Hematopoietic multipotent progenitor cell (in vitro differentiated cells): ENCODE measurements at places on chromosomes 12 and 14.
A peak's percentile ranks its signal among the peaks of the same experiment; 100 is the strongest.

DNA sequence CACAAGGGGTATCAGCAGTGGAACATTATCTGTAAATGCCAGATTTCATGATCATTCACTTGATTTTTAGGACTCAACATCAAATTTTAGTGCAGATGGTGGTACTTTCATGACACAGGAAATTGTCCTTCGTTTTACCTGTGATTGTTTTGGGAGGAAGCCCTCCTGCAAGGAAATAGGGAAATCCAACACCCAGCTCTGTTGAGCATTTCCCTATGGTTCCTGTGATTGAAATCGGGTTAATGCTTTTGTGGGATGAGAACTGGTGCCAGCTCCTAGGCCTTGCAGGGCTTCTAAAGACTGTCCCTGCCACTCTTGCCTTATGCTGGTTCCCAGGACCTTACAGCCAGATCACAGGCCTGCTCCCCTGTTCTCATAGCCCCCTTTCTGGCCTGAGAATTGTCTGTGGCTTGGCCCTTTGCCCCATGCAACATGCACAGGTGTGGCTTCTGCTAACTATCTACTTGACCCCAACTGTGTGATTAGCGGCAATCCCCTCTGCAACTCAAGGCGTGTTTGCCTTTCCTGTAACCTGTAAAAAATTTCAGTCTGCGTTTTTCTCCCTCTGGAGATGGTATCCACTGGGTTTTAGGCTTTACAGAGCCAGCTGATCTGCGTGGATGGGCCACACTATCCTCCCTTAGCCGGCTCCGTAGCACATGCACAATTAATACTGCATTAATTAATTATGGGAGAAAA lies 112.5 kb downstream of the ETV6 start:
- no peak for DNase-seq

DNA sequence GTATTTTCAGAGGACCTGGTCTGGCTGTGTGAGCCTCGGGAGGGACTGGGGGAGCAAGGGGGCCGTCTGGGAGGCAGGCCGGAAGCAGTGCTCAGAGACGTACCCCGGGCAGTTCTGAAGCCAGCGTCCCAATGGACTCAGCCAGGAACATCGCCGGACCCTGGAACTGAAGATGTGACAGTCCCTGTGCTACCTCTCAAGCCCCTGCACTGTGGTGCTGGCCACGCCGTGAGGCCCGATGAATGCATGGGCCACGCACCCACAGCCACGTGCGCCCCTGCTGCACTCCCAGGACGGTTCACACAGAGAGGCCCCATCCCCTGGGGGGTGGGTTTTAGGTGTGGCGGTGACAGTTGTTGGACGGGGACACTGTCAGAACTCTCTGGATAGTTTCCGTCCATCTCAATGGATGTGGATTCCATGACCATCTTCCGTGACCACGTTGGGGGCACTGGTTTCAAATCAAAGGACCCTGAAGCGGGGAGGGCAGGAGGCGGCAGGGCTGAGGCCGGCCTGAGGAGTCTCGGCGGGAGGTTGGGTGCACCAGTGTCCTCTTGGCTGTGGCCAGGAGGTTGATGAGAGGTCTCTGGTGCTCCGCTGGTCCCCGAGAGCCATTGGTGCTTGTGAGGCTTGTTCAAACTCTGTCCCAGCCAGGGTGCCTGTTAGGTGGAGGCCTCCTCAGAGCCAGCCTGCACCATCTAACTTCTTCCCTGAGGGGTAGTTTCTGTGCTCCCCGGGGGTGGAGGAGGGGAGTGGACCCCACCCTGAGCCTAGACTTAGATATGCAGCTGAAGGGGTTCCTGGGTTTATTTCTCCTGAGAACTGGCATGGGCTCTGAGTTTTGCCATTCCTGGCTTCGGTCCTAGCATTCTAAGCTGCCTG lies 36.3 kb upstream of the TSPAN9 start:
- no peak for DNase-seq

DNA sequence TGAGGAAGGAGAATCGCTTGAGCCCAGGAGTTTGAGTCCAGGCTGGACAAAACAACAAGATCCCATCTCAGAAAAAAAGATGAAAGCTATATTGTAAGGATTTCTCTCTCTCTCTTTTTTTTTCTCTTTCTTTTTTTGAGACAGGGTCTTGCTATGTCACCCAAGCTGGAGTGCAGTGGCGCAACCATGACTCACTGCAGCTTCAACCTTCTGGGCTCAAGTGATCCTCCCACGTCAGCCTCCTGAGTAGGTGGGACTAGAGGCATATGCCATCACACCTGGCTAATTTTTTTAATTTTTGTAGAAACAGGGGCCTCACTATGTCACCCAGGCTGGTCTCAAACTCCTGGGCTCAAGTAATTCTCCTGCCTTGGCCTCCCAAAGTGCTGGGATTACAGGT lies 5.8 kb upstream of the MRPL42 start:
- DNase-seq, result no peak

DNA sequence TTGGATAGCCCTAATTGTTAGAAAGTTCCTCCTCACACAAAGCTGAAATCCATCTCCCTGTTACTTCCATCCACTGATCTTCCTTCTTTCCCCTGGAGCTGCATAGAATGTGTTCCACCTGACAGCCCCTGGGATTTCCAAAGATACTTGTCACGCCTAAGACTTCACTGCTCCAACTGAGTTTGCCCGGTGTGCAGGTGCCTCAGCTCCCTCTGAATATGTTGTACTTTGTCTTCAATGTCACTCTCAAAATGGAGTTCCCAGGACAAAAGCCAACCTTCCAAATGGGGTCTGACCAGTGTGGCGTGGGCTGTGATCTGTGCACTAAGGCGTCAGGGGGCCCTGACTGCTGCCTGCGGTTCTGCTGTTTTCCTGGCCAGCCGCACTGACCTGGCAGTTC lies 42.8 kb downstream of the CACNA2D4 start:
- no peak for DNase-seq

DNA sequence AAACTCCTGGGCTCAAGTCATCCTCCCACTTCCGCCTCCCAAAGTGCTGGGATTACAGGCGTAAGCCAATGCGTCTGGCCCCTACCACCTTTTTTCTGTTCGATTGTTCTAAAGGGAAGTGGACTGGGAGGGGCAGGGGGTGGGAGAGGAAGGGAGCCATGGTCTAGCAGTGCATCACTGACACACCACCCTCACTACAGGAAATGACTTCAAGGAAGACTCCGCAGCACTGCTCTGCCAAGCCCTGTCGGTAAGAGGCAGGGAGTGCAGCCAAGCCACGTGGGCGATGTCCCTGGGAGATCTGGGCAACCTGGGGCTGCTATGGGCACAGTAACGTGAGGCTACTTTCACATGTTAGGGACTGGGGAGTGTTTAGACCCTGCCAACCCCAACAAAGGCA lies 18.0 kb downstream of the LRRC74A start:
- DNase-seq, result peak; percentile 63

DNA sequence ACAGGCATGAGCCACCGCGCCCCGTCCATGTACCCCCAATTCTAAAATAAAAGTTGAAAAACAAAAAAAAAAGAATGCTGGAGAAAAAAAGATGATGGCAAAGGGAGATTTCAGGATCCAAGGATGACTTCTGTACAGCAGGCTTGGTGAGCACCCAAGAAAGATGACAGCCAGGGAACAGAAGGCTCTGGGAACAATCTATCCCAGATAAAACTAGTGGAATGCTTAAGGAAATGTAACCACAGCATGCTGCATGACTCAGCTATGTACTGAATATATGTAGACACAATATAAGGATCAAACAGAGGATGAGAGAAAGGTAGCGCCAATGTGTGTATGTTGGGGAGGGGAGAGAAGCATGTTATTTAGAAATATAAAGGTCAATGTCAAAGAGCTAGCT lies 123.7 kb upstream of the TMTC1 start:
- no peak for DNase-seq
